ENCODE measurements at places on chromosomes 11 and 22.

DNA sequence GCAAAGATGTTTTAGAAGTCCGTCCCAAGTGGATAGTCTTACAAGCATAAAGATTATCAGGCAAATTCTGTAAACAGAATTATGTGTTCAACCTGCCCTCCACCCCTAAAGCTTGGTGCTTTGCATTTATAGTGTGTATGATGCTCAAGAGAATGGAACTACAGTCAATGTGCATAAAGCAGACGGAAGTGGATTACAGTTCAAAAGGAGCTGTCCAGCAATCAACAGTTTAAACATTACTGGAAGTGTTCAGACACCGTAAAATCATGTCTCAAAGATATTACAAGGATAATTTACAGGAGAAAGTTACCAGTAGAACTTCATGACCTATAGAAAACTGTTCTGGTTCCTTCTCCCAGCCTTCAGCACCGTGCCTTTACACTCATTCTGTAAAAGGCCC is 1.0 kb downstream of the RIC3 start:
- no peak for DNase-seq

GRCh38 chr22:39234867-39235687 is 9.7 kb downstream of the PDGFB start:
- DNase-seq, result no peak

DNA sequence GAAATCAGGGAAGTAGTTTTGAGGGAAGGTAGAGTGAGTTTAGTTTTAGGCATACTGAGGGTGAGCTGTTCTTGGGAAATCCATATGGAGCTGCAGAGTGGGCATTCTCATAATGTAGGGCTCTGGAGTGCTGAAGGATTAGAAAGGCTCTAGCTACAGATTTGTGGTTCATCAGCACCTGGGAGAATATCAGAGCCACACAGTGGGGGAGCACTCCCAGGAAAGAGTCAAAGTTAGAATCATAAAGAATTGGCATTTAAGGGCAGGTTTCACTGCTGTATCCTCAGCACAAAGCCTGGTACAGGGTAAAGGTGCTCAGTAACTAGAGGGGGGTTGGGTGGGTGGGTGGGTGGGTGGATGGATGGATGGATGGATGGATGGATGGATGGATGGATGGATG is 52.5 kb downstream of the SLN start:
- DNase-seq, result no peak

DNA sequence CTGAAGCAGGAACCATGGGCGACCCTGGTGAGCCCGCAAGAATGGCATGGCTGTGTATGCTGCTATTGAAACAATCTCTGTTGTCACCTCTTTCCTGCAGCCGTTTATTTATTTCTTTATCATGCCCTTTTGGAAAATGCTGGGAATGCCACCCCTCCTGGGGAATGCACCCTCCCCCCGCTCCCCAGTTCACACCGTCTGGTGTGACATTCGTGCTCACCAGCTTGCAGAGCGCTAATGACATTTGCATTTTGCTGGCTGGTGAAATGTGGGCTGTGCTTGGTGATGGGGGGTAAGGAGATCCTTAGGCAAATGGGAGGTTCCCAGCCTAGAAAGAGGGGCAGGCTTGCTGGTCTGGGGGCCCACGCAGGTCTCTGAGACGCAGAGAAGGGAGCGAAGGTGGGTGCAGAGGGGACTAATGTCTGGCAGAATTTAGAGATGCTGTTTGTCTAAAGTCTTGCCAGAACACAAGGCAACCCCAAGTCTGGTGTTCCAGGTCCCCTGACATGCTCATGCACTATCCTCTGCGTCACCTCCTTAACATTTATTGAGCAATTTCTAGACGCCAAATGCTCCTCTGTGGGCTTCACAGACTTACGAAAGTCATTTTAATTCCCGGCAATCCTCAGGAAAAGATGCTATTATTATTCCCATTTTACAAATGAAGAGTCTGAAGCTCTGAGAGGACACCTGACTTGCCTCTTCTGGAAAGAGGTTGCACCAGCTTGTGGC is 91.7 kb downstream of the TP53I11 start:
- no peak for DNase-seq

DNA sequence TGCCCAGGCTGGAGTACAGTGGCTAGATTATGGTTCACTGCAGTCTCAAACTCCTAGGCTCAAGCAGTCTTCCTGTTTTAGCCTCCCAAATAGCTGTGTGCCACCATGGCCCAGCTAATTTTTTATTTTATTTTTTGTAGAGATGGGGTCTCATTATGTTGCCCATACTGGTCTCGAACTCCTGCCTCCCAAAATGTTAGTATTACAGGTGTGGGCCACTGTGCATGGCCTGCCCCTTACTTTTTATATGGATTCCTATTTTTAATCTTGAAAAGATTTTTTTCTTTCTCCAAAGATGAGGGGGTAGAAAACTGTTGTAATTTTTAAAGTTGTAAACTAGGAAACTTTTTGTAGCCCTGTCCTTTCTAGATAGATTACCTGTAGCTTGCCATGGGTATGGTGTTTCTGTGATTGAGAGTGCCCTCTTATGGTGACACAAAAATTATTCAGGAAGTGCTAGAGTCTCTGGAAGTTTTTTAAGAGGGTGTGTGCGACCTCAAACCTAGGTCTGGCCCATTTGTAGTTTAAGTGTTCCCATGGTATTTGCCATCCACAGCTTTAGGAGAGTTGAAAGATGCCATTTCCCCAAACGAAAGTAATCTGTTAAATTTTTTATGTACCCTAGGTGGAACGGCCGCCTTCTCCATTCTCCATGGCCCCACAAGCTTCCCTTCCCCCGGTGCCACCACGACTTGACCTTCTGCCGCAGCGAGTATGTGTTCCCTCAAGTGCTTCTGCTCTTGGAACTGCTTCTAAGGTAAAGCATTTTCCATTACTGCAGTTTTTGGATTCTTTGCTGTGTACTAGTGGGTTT is 32.4 kb downstream of the MCAM start:
- no peak for DNase-seq

GRCh38 chr11:109302591-109303334 is 119.2 kb upstream of the C11orf87 start:
- no peak for DNase-seq

GRCh38 chr11:69541501-69542313 is 60.2 kb downstream of the LINC01488 start:
- no peak for DNase-seq

DNA sequence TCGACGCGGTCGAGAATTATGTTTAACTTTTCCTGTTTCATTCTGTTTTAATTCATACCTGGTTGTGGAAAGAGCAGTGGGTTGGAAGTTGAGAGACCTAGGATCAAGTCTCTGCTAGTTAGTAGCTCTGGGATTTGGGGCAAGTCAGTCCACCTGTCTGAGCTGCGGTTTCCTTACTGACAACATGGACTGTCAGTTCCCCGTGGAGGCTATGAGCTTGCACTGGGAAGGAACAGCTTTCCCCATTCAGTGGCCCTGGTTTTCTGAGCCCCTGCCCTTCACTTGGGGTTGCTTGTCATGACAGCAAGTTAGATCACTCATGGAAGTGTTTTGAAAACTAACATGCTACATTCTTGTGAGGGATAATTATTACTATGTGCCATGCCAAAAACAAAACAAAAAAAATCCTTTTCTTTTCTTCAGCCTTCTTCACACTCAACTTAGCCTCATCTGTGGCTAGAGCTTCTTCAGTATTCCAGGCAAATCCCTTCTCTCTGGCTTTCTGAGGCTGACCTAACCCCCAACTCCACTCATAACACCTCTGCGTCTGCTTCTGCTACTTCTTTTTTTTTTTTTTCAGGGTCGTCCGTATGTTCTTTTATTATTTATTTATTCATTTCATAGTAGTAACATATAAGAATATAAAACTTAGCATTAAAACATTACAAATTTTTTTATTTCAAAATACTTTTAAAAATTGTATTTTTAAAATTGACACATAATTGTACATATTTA is 43.0 kb upstream of the ZBED5 start:
- DNase-seq, result no peak

DNA sequence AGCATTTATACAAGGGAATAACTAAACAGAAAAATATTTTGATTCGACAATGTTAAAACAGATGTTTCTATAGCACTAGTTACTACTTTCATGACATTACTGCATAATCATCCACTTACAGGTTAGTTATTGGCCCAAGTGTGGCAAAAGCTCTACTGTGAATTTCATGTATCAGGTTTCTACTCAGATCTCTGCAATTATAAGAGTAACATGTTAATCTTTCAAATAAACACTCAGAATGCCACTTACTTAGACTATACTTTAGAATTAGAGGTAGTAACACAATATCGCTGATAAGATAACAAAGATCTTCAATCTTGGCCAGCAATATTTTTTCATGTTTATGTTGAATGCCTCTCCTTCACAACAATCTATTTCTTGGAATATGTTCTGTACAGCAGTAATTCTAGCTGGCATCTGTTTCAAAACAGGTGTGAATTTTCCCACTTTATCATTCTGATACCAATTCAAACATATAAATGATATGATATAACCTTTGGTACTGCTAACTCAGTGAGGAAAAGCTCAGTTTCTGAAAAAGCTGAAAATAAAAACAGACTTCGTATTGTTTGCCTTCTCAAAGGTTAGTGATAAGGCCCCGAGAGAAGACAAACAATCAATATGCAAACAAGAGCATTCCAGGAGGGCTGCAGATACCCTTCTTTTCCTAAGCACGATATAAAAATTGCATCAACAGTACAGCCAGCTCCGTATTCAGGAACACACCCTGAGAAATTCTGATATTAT is 11.0 kb upstream of the CCDC34 start:
- no peak for DNase-seq

DNA sequence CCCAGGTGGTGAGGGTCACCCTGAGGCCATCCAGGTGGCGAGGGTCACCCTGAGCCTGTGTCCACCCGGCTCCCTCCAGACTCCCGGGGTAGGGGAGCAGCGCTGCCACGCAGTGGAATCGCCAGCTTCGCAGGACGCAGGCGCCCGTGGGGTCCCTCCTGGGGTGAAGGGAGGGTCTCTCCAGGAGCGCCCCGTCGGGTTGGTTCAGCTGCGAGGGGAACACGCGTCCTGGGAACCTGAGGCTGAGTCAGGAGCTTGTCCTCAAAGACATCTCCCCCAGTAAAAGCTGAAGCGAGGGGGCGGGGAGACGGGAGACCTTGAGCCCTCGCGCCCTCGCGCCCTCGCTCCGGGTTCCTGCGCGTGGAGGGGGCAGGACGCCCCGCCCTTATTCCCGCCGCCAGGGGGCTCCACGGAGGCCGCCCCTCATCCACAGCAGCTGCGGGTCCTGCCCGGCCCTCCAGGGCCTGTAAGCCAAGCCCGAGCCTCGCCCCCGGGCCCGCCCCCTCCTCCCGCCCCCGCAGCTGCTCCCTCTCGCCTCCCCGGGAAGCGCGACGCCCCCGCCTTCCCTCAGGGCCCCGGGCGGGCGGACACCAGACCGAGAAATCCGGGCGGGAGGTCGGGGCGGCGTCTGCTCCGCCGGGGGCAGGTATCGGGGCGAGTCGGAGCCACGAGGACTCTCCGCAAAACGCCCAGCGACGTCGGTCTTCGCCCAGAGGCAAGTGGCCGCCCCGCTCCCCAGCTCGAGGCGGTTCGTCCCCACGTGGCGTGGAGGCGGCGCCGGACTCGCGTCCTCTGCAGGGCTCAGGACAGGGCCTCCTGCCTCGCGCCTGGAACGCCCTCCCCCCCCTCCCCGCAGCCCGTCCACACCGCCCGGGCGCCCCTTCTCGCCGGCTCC is 22.8 kb downstream of the PIM3 start:
- DNase-seq, result no peak

- DNase-seq, result no peak
Measured at GRCh38 chr11:58921778-58922390, 17.4 kb upstream of the GLYATL1 start.

GRCh38 chr11:134632347-134633119 is 220.5 kb upstream of the B3GAT1 start:
- no peak for DNase-seq

DNA sequence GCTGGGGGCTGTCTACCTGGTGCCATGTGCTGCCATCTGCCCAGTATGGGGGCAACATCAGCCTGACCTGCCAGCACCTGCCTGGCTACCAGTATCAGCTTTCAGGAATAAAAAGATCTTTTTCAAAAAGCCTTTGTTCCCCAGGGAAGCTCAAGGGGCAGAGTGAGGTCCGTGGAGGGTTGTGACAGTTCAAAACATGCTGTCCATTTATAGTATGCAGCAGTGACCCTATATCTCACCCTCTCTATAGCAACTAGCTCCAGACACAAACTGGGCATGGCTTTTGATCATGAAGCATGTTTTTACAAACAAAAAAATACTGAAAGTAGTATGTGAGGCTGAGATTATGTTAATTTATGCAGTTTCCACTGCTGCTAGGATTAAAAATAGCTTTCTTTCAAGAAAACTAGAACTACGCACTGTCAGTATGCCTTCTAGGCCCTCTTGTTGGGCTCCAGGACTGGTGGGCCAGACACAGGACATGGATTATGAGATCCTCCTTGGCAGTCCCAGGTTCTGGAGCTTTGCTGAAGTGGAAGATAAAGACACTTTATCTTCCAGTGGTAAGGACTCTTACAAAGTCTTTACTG is 23.4 kb downstream of the NAV2 start:
- DNase-seq, result no peak

GRCh38 chr11:76803023-76803422 is 19.9 kb downstream of the TSKU start:
- no peak for DNase-seq

DNA sequence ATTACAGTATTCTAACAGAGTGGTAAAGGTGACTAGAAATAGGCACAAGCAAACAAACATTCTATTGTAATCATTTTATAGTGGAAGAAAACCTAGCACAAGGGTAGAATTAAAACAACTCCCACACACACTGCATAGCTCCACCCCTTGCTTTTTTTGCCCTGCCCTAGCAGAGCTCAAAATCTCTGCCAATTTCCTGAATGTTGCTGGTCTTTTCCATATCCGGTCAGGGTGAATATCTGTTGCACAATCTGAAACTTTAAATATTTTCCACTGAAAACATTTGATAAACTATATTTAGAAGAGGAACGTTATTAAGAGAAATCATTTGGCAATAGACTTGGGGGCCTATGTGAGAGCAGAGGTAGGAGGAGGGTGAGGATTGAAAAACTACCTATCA is 2.7 kb downstream of the SPA17 start:
- no peak for DNase-seq

GRCh38 chr22:33242078-33242477 is 183.9 kb upstream of the SYN3 start:
- no peak for DNase-seq

GRCh38 chr11:8838248-8838647 is 72.7 kb upstream of the AKIP1 start:
- DNase-seq, result no peak

- DNase-seq, result no peak
Measured at GRCh38 chr22:44358709-44359440, 46.1 kb upstream of the SHISAL1 start.

GRCh38 chr11:17590463-17590862 is 43.4 kb downstream of the OTOG start:
- no peak for DNase-seq
